ENCODE measurements at places on chromosomes 6 and 20.

GRCh38 chr6:25558155-25558817 is 93.7 kb upstream of the SCGN start:
- no peak for DNase-seq

DNA sequence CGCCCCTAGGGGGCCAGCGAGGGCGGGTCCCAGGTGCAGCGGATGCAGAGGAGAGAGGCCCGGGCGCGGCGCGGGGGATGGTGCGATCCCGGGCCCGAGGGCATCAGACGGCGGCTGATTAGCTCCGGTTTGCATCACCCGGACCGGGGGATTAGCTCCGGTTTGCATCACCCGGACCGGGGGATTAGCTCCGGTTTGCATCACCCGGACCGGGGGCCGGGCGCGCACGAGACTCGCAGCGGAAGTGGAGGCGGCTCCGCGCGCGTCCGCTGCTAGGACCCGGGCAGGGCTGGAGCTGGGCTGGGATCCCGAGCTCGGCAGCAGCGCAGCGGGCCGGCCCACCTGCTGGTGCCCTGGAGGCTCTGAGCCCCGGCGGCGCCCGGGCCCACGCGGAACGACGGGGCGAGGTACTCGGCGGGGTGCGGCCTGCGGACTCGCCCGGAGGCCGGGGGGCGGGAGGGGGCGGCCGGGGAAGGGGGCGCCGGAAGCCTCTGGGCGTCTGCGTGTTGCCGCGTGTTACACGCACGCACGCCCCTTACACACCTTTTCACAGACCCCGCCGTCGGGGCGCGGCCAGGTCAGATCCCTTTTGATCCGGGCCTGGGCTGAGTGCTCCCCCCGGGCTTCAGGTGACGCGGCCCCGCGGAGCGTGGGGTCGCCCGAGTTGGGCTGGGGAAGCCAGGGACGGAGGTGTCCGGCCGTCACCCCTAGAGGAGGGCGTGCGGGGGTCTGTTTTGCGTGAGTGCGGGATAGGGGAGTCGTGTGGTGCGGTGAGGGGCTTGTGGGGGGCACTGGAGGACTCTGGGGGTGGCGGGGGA is 412 bp downstream of the TRIB3 start:
- DNase-seq: peak; percentile 65

GRCh38 chr6:54846243-54846856 is at the start of gene FAM83B:
FAM83B (plus strand) TSS chr6:54846771; CDS start chr6:54870247, 23,476 bp downstream.
- no peak for DNase-seq

GRCh38 chr20:2135013-2135412 is 33.4 kb downstream of the STK35 start:
- DNase-seq: no peak

DNA sequence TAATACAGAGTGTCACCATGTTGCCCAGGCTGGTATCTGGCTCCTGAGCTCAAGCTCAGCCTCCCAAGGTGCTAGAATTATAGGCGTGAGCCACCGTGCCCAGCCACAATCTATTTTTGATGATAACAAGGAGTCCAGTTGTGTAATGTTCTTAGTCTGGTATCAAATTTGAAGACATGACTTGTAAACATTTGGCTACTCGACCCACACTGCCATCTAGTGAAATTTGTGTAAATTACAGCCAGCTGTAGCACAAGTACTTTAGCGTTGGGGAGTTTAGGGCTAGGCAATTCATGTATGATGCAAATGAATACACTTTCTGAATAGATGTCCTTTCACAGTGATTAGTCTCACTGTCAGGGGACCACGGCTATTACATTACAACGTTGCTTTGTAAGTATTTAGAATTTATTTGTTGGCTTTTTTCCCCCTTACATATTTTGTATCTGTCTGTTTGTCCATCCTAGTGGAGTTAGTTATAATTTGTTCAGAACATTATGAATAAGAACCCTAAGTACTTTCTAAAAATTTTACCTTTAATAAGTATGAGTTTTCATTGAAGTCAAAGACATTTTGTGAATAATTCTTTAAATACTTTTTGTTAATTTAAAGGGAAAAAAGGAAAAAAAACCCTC is 139.7 kb downstream of the PRDM13 start:
- peak; percentile 66 for DNase-seq

DNA sequence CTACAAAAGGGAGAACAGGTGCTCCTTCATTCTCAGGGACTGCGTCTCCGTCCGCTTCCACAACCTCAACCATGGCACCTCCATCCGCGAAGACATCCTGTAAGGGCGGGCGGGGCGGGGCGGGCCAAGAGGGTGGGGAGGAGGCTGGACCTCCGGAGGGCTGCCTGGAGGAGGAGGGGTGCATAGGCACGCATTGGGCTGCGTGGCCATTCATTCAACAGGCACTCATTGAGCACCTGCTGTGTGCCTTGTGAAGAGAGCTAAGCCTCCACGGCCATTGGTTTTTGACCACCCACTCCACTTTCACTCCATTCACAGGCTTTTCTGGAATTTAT is 435 bp downstream of the ZSWIM3 start:
- DNase-seq: peak; percentile 57
